ENCODE measurements at places on chromosomes 2 and 18.

GRCh38 chr2:110852541-110853263 lies 120.3 kb downstream of the ACOXL start:
- DNase-seq, result no peak

DNA sequence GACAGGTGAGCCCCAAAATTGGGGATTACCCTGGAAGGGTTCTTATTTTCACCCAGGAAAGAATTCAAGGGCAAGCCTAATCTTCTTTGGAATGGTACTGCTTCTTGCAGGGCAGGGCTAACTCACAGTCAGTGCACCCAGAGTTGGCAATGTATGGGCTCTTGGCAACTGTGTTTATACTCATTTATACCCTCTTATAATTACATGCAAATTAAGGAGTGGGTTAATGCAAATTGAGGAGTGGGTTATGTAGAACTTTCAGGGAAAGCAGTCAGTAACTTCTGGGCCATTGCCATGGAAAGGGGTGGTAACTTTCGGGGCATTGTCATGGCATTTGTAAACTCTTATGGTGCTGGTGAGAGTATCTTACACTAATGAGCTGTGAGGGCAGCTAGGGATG lies 59.2 kb downstream of the SERPINB8 start:
- DNase-seq, result no peak

- no peak for DNase-seq
These were observed 21.6 kb upstream of the SP3 start for GRCh38 chr2:173986805-173987204.

DNA sequence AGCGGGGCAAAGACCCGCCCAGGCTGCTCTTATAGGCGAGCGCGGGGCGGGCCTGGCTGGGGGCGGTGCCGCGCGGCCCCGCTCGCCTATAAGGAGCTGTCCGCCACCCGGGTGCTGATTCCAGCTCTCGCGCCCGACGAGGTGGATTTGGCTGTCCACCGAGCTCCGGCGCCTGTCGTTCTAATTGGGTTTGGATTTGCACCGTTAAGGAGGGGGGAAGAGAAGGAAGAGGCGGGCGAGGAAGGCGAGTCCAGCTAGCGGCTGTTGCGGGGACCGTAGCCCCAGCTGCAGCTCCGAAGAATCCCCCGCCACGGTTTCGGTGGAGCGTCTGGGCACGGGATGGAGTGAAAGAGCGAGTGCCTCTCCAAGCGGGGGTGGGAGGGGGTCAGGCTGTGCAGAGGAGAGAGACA lies at the start of gene CNTNAP5:
TSS of gene CNTNAP5 (plus strand) at position 117 of the 410 bp plus-strand sequence. CDS start 364 bp downstream, outside the sequence.
- DNase-seq, result peak; percentile 32

DNA sequence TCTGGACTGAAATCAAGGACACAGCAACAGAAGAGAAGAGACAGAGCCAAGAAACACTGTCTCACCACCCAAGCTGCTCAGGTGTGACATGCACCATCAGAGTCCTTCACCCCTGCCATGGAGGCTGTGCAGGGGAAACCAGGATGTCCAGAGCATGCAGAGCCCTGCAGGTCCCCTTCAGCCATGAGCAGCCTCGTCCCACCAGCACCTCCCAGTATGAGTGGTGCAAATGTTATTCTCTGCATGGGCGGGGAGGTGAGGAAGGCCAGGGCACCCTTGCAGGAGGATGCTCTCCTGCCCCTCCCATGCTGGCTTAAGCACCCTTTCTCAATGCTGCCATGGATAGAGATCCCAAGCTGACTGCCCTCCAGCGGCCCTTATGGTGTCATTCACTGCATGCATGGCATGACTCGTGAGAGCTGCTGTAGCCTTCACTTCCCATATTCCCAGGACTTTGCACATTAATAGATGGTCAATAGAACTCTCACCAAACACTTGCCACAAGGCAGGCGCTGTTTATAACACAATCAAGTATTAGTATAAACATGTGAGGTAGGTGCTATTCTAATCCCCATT lies 171.0 kb downstream of the ANAPC1 start:
- DNase-seq, result no peak

DNA sequence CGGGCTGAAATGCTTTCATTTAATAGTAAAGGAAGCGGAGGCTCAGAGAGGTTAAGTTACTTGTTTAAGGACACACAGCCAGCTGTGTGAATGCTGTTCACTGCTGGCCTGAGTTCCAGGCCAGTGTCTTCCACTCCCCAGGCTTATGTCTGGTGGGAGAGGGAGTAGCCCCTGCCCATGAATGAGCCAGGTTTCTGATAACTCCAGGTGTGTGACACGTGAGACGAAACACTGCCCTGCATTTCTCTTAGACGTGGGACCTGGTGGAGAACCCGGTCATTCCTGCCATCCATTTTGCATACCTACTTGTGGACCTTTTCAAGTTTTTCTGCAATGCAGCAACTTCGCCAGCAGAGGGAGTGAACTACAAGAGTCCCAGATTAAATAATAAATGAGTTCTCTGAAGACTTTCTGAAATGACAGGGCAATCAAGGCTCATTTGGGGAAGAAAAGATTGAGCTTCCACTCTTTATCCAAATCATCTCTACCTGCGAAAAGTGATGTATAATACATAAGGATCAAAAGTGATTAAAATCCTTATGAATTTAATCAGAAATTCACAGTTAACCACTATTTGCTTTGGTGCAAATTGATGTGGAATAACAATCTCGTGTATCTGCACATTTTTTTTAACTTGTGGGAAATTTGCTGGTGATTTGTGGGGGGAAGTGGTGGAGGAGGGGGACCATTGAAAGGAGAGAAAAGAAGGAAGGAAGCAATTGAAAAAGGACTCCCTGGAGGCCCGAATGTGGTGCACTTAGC lies 79.4 kb upstream of the ASB18 start:
- peak; percentile 55 for DNase-seq

DNA sequence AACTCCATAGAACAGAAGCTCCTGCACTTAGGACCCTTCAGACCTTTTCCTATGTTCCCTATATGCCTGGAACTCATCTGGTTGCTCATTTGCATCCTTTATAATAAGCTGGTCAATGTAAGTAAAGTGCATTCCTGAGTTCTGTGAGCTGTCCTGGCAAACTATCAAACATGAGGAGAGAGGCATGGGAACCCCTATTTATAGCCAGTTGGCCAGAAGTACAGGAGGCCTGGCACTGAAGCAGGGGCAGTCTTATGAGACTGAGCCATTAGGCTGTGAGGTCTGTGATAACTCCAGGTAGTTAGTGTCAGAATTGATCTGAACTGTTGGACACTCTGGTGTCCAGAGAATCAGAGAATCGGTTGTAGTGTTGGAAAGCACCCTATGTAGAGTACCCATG lies 88.4 kb downstream of the EHD3 start:
- no peak for DNase-seq

DNA sequence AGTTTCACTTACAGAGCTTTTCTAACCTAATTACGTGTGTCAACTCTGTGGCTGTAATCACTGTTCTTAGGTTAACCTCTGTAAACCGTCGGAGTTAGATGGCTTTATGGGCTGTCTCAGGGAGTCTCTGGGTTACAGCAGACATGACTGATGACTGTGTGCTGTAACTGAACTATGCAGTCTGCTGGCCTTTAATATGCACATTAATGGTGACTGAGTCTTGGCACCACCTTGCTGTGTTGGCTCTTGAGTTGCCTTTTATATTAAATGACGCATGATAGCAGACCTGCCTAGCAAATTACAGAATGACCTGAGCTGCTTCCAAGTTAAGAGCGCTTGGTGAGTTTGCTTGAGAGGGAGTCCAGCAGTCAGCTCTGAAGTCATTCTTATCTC lies 90.1 kb downstream of the ACKR3 start:
- DNase-seq, result no peak

- DNase-seq, result no peak
These were observed 10.7 kb downstream of the BAZ2B start for GRCh38 chr2:159605441-159606178.

GRCh38 chr2:205775097-205775877 lies 93.0 kb downstream of the NRP2 start:
- no peak for DNase-seq

DNA sequence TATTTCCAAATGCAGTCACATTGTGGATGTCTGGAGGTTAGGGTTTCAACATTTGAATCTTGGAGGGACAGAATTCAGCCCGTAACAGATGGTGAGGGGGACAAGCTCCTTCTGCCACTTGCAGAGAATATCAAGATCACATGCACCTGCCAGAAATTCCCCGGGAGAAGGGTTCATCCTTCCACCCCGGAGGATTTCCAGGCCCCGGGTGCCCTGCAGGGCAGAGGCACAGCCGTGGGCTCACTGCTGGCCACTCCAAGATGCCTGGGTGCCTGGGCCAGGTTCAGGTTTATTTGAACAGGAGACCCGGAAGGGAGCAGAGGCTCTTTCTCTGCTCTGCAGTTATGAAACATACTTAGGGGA lies 38.2 kb upstream of the MGAT4A start:
- no peak for DNase-seq

DNA sequence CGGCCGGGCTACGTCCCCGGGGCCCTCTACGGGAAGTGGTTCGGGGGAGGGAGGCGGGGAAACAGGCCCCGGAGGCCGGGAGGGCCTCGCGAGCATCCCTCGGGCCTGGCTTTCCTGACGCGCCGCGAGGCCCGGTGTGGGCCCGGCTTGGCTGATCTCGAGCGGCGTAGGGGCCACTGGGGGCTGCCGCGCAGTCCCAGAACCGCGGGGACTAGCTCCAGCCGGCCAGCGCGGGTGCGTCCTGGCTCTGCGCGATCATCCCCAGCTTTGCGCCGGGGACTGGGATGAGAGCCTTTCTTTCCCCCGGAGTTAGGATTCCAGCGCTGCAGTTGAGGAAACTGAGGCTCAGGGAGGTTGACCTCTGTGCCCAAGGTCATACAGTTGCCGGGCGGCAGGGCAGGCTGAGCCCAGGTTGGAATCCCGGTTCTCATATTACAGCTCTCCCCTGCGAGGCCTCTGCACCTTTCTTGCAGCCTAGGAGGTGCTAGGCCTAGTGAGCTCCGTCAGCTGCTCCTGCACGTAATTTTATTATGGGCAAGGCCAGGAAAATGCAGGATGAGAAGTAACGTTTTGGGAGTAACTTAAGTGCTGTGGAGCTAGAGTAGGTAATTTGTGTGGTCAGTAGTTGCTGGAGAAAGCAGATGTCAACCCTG lies 501 bp downstream of the LPIN1 start:
- no peak for DNase-seq

GRCh38 chr18:59060551-59060950 lies 79.1 kb upstream of the SEC11C start:
- no peak for DNase-seq

- no peak for DNase-seq
These were observed 35.7 kb downstream of the HNMT start for GRCh38 chr2:138000009-138000408.

GRCh38 chr2:173898178-173898668 lies 67.0 kb downstream of the SP3 start:
- peak; percentile 25 for DNase-seq

- no peak for DNase-seq
These were observed 31.6 kb upstream of the NCOA1 start for GRCh38 chr2:24459224-24460161.

DNA sequence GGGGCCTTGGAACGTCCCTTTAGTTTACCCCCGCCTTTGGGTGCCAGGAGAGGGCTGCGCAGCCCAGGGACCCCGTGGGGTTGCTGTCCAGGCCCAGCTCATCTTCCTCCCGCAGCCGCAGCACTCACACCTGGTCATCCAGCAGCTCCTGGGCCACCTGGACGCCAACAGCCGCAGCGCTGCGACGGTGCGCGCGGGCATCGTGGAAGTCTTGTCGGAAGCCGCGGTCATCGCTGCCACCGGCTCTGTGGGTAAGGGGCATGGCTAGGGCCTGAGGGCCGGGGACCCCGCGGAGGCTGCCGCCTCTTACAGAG lies 37.2 kb downstream of the POMC start:
- no peak for DNase-seq

- no peak for DNase-seq
These were observed 90.1 kb downstream of the CD8B2 start for GRCh38 chr2:106577255-106577651.

GRCh38 chr2:224832207-224832606 lies 116.0 kb upstream of the CCDC195 start:
- DNase-seq, result no peak

DNA sequence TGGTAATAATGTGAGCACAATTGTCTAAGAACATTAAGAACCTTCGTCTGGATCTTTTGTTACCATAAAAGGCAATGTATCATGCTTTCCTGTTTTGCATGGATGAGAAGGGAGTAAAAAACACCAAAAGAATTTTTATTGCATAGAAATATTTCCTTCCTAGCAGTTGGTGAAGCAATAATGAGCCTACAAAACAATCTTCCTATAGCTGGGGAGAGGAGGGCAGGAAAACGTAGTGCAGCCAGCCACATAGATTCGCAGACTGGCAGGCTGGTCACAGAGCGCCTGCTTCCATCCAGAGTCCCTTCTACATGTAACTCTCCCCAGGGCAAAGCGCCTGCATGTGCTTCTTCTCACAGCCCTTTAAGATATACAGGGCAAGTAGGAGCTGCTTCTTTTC lies 190.4 kb downstream of the BABAM2 start:
- no peak for DNase-seq

- DNase-seq, result no peak
These were observed 278.4 kb downstream of the RDH14 start for GRCh38 chr2:18282026-18282425.
